ENCODE measurements at places on chromosomes 12 and 14.

GRCh38 chr12:11731042-11731357 lies 81.5 kb downstream of the ETV6 start:
- no peak for DNase-seq

- DNase-seq = no peak
These were observed 22.3 kb upstream of the STK38L start for GRCh38 chr12:27221625-27222387.

DNA sequence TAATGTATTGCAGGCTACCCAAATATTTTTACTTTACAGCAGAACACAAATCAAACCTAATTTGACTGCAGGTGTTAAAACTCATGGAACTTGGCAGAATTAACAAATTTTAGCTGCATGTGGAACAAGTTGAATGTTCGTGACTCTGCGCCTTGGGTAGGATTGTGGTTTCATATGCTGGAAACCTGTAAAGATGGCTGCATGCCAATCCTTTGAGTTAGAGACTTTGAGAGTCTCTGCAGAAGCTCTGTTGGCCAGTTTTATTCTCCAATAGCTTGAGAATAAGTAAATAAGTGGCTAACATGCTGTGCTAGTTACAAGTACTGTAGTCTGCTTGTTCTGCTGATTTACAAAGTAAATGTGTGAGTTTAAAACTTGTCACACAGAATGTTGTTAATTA lies 77.8 kb downstream of the PDE6H start:
- peak; percentile 20 for DNase-seq

DNA sequence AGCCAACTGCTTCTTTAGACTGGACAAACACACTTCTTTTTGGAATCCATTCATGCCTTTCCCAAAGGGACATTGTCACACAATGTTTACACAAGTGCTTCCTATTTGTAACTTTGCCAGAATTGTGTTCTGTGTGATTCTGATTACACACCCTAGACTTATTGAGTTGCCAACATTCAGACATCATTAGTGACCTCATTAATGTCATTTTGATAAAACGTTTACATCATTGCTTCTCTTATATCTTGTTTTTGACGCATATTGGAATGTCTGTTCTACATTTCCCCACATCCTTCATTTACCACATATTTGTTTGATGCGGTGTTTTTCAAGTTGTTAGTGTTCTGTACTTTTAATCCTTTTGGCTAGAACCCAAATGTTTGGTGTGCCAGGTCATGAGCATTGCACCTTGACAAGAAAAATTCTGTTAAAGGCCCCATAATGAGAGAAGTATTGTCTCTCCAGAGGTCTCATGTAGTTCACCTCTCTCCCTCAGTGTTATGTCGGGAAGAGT lies 305.5 kb downstream of the AEBP2 start:
- peak; percentile 37 for DNase-seq

DNA sequence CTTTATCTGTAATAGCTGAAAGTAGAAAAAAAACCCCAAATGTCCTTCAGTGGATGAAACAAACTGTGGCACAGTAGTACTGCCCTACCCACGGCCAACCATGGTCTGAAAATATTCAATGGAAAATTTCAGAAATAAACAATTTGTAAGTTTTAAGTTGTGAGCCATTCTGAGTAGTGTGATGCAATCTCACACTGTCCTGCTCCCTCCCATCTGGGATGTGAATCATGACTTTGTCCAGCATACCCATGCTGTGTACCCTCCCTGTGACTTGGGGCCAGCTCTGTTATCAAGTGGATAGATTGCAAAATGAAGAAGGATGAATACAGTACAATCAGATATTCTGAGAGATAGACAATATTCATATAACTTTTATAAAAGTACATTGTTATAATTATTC lies 106.2 kb downstream of the SMOC1 start:
- peak; percentile 81 for DNase-seq
